ENCODE measurements at places on chromosomes 5 and 9. TPM values are rescaled to one million over a fixed set of nuclear protein-coding genes. Genes with fewer than 3 reads are reported as not detected.
A peak's percentile ranks its signal among the peaks of the same experiment; 100 is the strongest.

CCDC180 gene
- total RNA-seq, result 10.1 TPM

IL3 gene
- not detected for total RNA-seq

PPP1R2B gene
- not detected for total RNA-seq

NR2F1 gene
- total RNA-seq, result 411 TPM

GKAP1 gene
- 12.1 TPM for total RNA-seq

DNA sequence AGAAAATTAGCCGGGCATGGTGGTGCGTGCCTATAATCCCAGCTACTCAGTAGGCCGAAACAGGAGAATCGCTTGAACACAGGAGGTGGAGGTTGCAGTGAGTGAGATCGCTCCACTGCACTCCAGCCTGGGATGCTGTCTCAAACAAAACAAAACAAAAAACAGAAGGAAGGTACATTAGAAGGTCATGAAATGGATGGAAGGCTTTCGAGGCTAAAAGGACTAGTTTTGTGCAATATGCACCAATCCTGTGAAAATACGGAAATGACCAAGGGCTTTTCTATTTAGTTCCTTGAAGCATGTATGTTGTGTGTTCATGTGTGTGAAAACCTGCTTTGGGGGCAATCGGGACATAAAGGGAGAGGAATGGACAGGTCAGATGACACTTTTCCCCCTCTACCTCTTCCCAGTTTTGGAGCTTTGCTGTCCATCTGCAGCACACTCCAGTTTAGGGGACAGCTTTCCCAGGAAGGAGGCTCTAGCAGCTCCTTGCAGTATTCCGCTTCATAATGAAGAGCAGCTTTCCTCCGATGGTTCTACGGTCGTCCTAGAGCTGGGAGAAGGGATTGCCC is 15.0 kb downstream of the SPRY4 start:
- peak overlapping the region; percentile 58 for H3K27ac ChIP-seq
- peaks cover 58% of the 10 kb centered on the region for H3K4me1 ChIP-seq
- no peak for DNase-seq
- no peak overlapping the region for H3K4me3 ChIP-seq
- H3K27me3 ChIP-seq, result no peaks in the 10 kb centered on the region

DNA sequence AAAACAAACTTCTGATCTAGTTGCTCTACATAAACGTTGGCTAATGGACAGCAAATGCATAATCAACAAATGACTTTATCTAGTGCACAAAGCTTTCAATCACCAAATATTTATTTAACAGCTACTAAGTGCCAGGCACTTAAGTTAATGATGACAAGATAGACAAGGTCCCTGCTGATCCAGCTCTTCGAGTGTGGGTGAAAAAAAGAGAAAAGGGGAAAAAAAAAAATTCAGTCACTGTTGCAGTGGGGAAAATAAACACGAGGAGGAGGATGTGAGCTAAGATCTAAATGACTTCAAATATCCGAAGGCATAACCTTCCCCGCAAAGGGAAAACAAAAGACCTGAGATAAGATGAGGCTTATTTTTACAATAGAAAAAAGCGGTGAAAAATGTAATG is 9.6 kb downstream of the PSIP1 start:
- no peaks in the 10 kb centered on the region for H3K4me1 ChIP-seq
- H3K4me3 ChIP-seq, result no peak overlapping the region
- no peaks in the 10 kb centered on the region for H3K27me3 ChIP-seq
- no peak overlapping the region for H3K27ac ChIP-seq

DNA sequence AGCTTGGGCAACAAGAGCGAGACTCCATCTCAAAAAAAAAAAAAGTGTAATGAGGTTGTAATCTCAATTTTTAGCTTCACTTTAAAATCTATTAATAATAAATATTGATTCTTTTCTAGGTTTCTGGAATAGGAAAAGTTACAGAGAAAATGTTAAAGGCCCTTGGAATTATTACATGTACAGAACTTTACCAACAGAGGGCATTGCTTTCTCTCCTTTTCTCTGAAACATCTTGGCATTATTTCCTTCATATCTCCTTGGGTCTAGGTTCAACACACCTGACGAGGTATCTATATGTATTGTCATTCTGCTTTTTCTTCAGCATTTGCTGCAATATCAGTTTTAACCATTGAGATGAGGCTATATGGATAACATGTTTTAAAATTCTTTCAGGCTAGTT is 26.6 kb upstream of the ANKDD1B start:
- H3K27me3 ChIP-seq, result no peaks in the 10 kb centered on the region
- H3K27ac ChIP-seq, result no peak overlapping the region
- DNase-seq, result no peak
- H3K4me3 ChIP-seq, result no peak overlapping the region
- peaks cover 8% of the 10 kb centered on the region for H3K36me3 ChIP-seq

DNA sequence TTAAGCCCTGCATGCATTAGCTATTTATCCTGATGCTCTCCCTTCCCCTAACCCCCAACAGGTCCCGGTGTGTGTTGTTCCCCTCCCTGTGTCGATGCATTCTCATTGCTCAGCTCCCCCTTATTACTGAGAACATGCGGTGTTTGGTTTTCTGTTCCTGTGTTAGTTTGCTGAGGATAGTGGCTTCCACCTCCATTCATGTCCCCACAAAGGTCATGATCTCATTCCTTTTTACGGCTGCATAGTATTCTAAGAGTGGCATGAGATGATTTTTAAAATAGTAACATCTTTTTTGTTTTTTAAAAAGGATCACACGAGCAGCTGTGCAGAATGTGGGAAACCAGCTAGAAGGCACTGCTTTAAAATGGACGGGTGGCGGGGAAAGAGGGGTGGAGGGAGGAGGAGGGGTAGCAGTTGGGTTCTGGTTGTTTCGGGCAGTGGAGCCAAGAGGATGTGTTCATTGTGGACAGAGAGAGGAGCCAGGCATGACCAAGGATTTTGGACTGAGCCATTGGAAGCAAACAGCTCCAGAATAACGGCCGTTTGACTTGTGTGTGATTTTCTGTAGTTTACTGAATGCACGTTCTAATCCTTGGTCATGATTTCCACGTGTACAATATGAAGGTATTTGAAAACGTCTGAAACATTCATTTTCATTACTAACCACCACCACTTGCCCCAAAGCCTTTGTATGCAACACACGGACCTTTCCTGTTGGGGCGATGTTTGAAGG is 1.7 kb upstream of the TENT4A start:
- H3K4me3 ChIP-seq, result peak overlapping the region; percentile 94
- DNase-seq, result no peak
- H3K27me3 ChIP-seq, result peaks cover 2% of the 10 kb centered on the region
- H3K27ac ChIP-seq, result peak overlapping the region; percentile 94

GRCh38 chr9:127447416-127448111 is 3.6 kb downstream of the RPL12 start:
- peak overlapping the region; percentile 99 for H3K4me3 ChIP-seq
- no peak for DNase-seq
- H3K4me1 ChIP-seq, result peaks cover 46% of the 10 kb centered on the region

DNA sequence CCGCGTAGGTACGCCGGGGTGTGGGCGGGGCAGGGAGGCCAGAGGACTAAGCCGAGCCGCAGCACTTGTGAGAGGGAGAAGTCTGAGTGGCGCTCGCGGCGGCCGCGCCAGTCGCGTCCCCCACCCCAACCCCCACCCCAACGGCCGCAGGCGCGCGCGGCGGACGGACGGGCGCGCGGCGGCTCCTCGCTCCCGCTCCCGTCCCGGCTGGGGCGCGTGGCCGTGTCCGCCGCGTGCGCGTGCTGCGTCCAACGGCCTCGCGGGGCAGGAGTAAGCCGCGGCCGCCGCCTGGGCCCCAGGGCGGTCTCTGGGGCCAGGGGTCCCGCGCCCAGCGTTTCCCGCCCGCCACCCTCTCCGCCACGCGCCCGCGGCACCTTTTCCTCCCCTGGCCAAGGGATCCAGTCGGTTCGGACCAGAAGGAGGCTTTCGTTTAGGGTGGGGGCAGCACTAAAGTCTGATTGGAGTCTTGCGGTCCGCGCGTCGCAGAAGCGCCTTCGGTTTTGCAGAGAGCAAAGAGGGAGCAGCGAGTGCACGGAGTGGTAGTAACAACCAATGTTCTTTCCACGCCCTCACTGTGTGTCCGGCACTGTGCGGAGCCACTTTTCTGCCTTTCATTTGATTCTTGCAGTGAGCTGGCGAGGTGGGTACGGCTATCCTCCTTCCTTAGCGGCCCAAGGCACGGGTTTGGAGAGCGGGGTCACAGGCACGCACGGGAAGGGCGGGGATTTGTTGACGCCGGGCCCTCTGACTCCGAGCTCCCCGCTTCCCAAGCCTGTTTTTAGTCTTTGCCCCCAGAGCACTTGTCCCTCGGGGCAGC is 483 bp downstream of the G3BP1 start:
- DNase-seq, result peak; percentile 18
- H3K27ac ChIP-seq, result peak overlapping the region; percentile 94
- H3K4me1 ChIP-seq, result peaks cover 51% of the 10 kb centered on the region
- peaks cover 6% of the 10 kb centered on the region for H3K36me3 ChIP-seq

DNA sequence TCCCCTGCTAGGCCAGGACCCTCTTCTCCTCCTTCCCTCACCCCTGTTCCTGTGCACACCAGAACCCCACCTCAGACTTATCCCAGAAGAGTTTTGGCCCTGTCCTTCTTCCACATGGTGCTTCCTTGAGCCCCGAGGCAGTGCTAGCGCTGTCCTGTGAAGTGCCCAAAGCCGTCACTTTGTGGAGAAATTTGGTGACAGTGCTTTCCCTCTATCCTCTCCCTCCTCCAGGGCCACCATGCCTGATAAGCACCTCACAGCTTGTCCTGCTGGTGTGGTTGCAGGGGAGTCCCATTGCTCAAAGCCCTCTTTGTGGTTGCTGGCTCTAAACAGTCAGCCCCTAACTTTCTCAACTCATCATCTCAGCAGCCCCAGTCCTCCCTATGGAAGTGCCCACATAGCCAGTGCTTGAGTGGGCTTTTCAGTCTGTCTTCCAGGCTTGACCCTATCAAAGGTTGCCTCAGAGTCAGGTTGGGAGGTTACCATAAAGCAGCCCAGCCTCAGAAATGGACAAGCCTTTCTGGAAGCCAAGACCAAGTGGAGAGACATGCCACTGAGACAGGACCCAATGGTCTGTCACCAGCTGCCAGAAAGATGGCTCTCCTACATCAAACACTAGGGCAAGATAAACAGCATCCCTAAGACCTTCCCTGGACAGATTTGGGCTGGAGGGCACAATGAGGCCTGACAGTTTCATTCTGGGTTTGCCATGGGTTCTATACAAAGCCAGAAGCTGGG is 18.0 kb downstream of the IGIP start:
- peaks cover 12% of the 10 kb centered on the region for H3K4me1 ChIP-seq
- peak overlapping the region; percentile 79 for H3K4me3 ChIP-seq
- no peak for DNase-seq
- no peak overlapping the region for H3K27ac ChIP-seq
- H3K27me3 ChIP-seq, result peaks cover 64% of the 10 kb centered on the region

GRCh38 chr5:96067894-96068614 is 106.4 kb upstream of the ELL2 start:
- DNase-seq, result no peak
- peak overlapping the region; percentile 52 for H3K27ac ChIP-seq
- no peaks in the 10 kb centered on the region for H3K27me3 ChIP-seq
- H3K36me3 ChIP-seq, result no peaks in the 10 kb centered on the region

Measured in neural crest cell (in vitro differentiated cells).